ENCODE measurements at places on chromosomes 2 and 18.

- no peak for DNase-seq
These were observed 647.0 kb downstream of the TDRD15 start for GRCh38 chr2:21770787-21771186.

- DNase-seq, result peak; percentile 8
These were observed 603 bp downstream of the ATAD2B start for GRCh38 chr2:23926290-23926749.

GRCh38 chr2:123095219-123095835, 929.8 kb upstream of the CNTNAP5 start:
- no peak for DNase-seq

DNA sequence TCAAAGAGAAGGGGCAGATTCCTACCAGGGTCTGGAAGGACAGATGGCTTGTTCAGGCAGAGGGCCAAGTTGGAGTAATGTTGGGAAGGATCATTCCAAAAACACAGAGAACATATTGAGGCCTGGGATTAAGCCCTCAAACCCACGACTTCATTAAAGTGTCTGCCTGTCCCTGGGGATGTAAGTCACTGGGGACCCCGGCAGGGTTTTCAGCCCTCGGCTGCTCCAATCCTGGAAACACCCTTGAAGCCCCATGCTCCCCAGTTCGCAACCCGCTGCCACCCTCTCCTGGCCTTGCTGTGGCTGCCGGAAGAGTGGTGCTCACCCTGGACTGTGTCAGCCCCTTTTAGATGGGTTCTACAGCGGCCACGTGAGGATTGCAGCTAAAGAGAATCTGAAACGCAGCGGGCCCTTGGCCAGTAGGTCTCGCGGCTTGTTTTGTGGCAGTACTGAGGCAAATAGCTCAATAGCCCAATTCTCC, 79.9 kb downstream of the EPAS1 start:
- no peak for DNase-seq

GRCh38 chr18:36905571-36905970, 76.6 kb downstream of the KIAA1328 start:
- no peak for DNase-seq

- no peak for DNase-seq
These were observed 144.0 kb downstream of the ZRANB3 start for GRCh38 chr2:135386993-135387392.

- DNase-seq, result no peak
These were observed 155.1 kb upstream of the LMAN1 start for GRCh38 chr18:59514203-59514602.

- DNase-seq, result no peak
These were observed 230.9 kb downstream of the RBM43 start for GRCh38 chr2:151030663-151031230.

GRCh38 chr18:7456376-7456775, 110.7 kb upstream of the PTPRM start:
- no peak for DNase-seq

- no peak for DNase-seq
These were observed 116.3 kb downstream of the SEPTIN10 start for GRCh38 chr2:109497463-109497862.

- no peak for DNase-seq
These were observed 102.5 kb downstream of the GAREM1 start for GRCh38 chr18:32368170-32368569.

DNA sequence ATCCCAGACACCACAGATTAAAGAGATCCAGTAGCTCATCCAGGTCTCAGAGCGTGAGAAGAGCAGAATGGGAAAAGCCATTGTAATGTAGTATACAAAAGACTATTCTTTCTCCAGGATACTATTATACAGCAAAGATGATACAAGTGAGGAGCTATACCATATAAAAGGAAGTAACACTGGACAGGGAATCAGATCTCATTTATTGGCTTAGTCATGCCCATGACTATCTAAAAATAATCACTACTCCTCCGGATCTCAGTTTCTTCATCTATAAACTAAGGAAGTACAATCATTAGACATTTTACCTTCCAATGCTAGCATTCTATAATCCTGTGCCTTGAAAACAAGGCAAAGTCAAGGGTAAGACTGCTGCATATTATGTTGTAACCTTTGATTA, 19.4 kb downstream of the KRCC1 start:
- DNase-seq, result no peak

- DNase-seq, result no peak
These were observed 47.0 kb downstream of the SLC9A4 start for GRCh38 chr2:102520009-102520408.

GRCh38 chr2:158473719-158474392, 17.1 kb downstream of the PKP4 start:
- no peak for DNase-seq

- DNase-seq, result peak; percentile 73
These were observed 49.8 kb downstream of the FBLN7 start for GRCh38 chr2:112187805-112188596.

GRCh38 chr2:29405707-29406106, 290.5 kb downstream of the CLIP4 start:
- no peak for DNase-seq

DNA sequence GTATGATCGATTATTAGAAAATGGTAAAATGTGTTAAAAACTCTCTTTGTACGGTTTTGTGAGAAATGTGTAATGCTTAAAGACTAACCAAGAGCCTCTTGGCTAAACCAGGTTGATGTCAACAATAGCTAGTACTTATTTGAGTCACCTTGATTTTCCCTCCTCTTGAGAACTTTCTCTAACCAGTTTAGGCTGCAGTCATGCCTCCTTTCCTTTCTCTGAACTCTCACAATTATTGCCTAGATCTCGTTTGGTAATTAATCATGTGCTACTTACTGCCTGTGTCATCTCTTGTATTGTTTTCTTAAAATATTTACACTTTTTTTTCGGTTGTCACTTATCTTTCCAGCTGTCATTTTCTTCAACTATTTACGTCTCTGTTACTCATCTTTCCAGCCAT, 1.1 kb upstream of the EPC2 start:
- DNase-seq, result no peak

- peak; percentile 21 for DNase-seq
These were observed 20.0 kb upstream of the RNF149 start for GRCh38 chr2:101328474-101329007.

DNA sequence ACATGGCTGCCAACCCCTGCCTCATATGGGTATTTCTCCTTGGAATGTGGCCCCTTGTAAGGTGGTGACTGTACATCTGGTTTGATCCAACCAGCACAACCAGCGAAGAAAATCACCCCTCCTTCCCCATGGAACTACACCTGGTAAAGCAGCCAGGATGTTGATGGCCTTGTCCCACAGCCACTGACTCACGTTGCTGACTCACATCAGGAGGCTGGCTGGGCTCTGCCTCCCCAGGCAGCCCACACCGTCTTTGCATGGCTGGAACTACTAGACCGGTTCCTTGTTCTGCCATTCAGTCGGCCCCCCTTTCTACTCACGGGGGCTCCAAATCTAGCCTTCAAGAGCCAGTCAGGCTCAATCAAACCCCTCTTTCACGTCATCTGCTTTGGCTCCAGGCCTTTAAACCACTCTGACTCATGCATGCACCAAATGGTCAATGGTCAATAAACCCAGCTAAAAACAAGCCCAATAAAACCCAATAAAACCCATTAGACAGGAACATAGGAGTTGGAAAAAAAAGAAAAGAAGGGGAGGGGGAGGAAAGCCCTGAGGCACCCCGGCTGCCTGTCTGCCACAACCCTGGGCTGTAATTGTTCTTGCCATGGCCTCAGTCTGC, 114.8 kb downstream of the PLB1 start:
- no peak for DNase-seq

DNA sequence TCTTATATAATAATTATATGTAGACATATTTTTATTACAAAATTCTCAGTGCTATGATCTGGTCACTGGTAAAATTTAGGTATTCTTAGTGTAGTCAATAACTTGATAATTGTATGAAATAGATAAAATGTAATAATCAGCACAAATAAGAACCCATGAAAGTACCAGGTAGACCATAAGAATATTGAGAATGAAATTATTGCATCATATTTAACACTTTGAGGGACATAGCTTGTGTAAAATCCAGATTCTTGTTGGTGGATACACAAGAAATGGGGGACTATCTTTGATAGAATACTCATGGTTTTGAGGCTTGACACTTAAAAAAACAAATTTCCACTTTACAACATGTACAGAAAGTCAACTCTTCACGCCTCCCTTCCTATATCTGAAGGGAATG, 898.8 kb upstream of the DDX18 start:
- no peak for DNase-seq

DNA sequence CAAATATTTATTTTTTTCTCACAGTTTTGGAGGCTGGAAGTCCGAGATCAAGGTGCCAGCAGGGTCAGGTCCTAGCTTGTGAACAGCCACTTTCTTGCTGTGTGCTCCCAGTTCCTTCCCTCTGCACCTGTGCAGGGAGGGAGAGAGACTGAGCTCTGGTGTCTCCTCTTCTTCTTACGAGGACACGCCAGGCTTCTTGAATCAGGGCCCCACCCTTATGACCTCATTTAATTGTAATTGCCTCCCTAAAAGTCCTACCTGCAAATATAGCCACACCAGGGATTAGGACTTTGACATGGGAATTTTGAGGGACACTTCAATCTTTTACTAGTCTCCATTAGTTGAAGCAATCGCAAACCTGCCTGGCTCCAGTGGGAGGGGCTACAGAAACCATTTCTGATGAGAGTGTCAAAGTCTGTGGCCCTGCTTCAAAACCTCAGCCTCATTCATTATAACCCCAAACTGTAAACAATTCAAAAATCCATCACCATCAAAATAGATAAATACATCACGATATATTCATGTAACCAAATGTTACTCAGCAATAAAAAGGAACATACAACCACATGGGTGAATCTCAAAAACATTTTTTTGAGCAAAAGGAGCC, 18.2 kb upstream of the SEH1L start:
- no peak for DNase-seq

GRCh38 chr2:48932667-48933066, 177.1 kb upstream of the LHCGR start:
- DNase-seq, result no peak

- peak; percentile 38 for DNase-seq
These were observed 108.6 kb downstream of the MAP4K4 start for GRCh38 chr2:101806123-101806522.
